ENCODE measurements at places on chromosomes 11 and 22.

DNA sequence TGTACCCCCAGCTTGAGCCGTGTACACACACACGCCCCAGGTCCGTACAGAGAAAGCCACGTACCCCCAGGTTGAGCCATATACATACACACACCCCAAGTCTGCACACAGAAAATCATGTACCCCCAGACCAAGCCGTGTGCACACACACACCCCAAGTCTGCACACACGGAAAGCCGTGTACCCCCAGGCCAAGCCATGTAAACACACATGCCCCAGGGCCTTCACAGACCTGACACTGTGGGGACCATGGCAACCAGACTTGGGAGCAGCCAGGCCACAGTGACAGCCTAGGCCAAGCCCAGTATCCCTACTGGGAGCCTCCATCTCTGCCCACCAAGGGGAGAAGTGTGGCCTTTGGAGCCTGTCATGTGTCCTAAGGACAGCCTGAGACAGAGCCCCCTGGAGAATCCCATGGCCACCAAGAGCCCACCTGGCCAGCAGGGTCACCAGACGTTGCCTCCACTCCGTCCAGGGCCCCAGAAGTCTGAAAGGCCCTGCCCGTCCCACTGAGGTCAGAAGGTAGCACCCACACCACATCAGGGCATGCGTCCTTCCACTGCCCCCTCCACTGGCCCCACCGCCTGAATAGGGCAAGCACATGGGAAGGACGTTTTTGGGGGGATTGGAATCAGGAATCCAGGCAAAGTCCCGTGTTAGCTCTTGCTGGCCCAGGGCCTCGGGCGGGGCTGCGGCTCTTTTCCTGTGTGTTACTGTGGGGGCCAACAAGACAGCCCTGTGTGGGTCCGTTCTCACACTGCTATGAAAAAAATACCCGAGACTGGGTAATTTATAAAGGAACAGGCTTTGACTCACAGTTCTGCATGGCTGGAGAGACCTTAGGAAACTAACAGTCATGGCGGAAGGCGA lies 636.7 kb downstream of the TBC1D22A start:
- no peak for DNase-seq

DNA sequence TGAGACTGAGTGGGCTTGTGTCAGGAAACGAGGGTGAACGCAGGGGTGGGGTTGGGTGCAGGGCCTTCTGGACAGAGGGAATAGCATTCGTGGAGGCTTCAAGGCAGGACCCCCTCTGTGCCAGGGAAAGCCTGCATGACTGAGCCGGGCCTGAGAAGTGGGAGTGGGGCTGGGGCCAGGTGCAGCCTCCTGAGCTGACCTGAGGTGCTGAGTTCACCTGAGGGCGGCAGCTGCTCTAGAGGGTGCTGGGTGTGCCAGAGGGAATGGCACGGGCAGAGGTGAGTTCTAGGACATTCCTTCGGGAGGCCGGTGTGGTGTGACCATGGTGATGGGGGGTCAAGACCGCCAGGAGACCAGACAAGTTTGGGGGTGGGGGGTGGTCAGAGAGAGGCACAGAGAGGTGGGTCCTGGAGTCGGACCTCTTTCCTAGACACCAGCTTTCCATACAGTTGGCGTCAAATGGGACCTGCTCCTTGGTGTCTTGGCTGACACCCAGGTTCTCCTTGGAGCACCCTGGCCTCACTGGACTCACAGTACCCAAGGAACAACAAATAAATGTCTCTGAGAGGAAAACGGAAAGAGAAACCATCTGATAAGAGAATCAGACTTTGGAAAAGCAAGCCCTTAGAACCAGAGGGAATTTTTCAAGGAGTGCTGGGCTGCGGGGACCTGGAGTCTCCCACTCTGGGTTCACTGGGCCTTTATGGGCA lies 7.7 kb downstream of the MPPED1 start:
- no peak for DNase-seq

DNA sequence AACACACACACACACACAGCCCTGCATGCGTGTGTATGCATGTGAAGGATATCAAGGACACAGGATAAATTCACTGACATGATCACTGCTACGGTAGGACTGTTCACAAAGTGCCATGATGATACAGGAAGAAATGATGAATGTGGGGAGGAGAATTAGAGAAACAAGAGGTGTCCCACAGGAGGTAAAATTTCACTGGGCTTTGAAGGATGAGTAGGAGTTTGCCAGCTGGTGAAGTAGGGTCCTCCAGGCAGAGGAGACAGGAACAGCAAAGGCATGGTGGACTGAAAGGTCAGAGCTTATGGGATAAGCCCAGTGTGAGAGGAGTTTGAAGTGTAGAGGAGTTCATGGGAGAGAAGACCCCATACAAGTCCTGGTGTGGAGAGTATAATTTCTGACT lies 18.6 kb downstream of the NECTIN1 start:
- DNase-seq, result no peak

GRCh38 chr22:32044477-32044876 lies 1.4 kb downstream of the SLC5A1 start:
- DNase-seq, result no peak

GRCh38 chr11:59556115-59556916 lies 45.0 kb downstream of the OR4D9 start:
- DNase-seq, result peak; percentile 81

GRCh38 chr11:119185981-119186634 lies 833 bp downstream of the NHERF4 start:
- DNase-seq, result no peak

DNA sequence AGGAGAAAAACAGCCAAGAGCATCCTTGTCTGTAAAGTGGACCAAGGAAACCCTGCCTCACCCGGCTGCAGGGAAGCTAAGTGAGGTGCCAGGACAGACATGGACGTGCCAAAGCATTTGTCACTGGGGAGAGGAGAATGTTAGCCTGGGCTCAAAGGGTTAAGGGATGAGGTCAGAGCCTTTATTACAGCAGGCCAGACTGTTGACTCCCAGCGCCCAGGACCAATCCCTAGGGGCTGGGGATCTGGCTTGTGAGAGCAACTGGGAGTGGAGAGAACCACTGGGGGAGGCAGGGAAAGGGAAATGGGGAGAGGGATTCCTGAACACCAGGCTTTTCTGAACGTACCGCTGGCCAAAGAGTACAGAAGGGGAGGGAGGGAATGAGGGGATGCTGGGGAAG lies 2.6 kb downstream of the CHRM1 start:
- DNase-seq, result no peak

DNA sequence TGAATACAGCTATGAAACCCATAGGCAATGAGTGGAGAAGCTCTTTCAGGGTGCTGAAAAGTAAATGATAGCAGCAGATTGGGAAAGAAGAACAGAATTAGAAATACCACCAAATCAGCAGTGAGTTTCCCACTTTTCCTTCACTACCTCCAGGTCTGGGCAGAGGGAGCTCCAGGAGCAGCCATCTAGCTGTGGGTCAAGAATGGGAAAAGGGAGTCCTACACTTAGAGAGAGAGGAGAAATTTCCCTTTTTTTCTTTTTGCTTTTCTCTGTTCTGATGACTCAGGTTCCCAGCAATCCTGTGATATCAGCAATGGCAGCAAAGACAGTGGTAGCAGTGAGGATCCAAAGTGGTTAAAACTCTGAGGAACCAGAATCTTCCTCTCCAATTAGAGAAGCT lies 263.9 kb downstream of the NXPE2 start:
- DNase-seq, result no peak

- DNase-seq, result no peak
Measured at GRCh38 chr11:90176069-90176468, 41.6 kb downstream of the NAALAD2 start.

DNA sequence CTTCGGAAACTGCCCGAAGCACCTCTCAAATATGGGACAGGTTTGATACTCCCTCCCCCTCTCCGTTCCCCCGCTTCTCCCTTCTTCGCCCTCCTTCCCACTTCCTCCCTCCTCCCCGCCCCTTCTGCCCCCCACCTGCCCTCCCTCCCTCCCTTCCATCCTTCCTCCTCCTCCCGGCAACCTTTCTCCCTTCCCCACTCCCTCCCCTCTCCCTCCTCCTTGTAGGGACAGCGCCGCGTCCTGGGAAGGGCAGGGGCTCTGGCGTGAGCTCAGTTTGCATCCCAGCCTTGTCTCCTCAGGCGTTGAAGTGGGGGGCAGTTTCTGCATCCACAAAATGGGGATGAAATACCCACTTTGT lies 6.1 kb upstream of the NFAM1 start:
- no peak for DNase-seq

- no peak for DNase-seq
Measured at GRCh38 chr11:20156280-20156875, 3.9 kb downstream of the DBX1 start.

DNA sequence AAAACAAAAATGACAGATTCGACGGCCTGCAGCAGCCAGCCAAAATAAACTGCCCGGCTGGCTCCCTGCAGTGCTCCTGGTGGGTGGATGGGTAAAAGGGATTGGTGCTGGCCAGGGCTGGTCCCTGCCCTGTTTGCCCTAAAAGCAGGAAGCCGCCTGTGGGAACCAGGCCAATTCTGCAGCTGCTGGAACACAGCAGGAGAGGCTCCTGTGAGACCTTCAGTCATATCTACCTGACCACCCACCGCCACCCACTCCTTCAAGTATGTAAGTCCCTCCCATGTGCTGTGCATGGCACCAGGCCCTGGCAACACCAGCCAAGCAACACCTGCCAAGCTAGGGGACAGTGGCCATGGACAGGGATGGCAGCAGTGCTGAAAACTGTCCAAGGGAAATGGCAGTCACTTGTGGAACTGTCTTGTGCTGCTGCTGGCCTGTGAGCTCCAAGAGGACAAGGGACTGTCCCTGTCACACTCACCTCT lies 48.7 kb upstream of the ARFGAP3 start:
- DNase-seq, result no peak

GRCh38 chr11:117664897-117665296 lies 132.1 kb downstream of the DSCAML1 start:
- DNase-seq, result no peak

DNA sequence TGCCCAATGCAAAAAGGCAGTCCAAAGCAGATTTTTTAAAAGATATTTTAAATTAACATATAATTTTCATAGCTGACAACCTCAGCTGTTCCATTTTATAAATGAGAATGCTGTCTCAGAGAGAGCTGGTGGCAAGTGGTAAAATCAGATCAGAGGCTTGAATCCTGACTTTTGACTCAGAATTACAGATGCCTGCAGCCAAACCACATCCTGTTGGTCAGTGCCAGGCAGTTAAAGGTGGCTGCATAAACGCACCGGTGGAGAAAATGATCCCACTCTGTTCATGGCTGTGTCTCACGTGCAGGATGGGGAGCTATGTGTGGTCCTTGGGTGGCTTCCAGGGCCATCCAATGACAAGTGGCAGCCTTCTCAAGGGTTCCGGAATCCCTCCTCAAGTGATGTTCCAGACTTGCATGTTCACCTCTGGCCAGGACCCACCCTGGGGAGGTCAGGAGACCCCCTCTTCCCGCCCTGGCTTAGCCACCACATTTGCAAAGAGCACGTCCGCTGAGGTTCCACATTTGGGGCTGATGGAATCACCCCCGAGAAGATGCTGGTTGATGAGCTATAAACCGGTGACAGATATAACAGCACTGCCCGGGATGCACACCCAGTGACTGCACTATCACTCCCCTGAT lies 155.5 kb downstream of the SHANK2 start:
- DNase-seq, result no peak

DNA sequence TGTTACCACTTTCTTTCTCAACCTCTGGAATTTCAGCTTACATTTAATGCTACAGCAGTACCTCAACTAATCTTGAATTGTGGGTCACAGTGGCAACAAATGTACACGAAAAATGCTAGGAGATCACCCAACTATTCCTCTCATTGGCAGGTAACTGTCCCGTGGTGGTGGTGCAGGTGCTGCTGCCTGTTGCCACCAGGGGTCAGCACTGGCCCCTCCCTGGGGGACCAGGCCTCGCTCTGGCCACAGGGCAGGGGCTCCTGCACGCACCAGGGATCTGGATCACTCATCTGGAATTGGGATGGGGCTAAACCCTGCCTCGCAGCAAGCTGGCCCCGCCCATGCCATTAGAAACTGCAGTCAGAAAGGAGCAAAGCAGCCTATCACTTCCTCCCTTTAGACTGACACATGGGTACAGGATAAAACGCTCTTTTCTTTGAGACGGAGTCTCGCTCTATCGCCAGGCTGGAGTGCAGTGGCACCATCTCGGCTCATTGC lies 6.9 kb upstream of the POLDIP3 start:
- DNase-seq, result no peak

GRCh38 chr11:114039551-114039950 lies 20.0 kb upstream of the ZBTB16 start:
- DNase-seq, result no peak
